ENCODE measurements at places on chromosomes 6 and 20.

GRCh38 chr6:84870672-84871071 lies 106.3 kb upstream of the TBX18 start:
- DNase-seq = no peak

DNA sequence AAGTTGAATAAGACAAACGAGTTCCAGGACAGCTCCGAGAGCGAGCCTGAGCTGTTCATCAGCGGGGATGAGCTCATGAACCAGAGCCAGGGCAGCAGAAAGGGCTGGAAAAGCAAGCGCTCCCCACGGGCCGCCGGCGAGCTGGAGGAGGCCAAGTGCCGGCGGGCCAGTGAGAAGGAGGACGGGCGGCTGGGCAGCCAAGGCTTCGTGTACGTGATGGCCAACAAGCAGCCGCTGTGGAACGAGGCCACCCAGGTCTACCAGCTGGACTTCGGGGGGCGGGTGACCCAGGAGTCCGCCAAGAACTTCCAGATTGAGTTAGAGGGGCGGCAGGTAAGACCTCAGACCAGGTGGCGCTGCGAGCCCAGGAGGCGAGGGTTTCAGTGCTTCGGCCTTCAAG lies 56.0 kb upstream of the TMEM181 start:
- DNase-seq = no peak

DNA sequence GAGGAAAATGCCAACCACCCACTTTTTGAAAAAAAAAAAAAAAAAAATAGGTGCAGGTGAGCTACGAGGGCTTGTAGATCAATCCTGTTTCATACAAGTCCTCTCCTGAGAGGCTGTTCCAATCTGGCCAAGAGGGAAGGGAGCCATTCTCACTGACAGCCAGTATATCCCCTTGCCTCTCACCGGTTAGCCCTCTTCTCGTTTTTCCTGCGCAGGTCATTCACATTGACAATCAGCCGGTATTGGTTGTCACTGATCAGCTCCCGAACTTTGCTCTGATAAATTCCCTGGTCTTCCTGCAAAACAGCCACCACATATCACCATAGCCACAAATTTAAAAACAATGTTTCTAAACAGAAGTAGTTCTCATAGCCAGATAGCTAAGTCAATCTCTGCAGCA lies 1.4 kb downstream of the MCM3 start:
- no peak for DNase-seq

- DNase-seq = no peak
These were observed 92.4 kb downstream of the NCR2 start for GRCh38 chr6:41427642-41428335.

- no peak for DNase-seq
These were observed 4.1 kb downstream of the GUCA1B start for GRCh38 chr6:42190554-42191183.

GRCh38 chr6:53437557-53438202 lies 88.9 kb upstream of the ELOVL5 start:
- no peak for DNase-seq

GRCh38 chr6:169654598-169655391 lies 47.0 kb downstream of the WDR27 start:
- DNase-seq = peak; percentile 7

DNA sequence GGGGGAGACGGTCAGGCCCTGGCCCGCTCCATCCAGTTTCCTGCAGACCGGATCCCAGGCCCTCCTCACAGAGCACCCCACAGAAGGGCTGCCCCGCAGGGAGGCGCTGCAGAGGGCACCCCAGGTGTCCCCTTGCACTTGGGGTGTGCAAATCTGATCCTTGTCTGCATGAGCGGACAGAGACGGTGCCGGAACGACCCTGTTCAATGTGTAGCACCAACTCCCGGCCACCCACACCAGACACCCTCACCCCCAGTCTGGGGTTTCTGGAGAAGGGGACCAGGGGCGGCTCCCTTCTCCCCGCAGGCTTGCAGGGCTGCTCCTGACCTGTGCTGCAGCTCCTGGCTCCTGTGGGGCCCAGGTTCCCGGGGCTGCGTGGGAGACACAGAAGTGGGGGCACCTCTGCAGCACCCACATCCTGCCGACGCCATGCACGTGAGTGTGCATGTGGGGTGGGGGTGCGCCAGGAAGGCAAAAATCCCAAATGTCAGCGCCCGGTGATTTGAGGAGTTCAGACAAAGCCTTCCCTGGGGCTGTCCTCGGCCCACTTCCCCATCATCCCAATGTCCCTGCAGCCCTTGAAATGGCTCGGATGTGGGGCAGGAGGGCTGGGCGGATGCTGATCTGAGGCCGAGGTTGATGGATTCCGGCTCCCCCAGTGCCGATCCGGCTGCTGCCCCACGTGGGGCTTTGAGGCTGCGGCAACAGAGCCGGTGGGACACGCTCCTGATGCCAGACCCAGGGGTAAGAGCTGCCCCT lies 85.3 kb upstream of the BHLHE23 start:
- DNase-seq = no peak

DNA sequence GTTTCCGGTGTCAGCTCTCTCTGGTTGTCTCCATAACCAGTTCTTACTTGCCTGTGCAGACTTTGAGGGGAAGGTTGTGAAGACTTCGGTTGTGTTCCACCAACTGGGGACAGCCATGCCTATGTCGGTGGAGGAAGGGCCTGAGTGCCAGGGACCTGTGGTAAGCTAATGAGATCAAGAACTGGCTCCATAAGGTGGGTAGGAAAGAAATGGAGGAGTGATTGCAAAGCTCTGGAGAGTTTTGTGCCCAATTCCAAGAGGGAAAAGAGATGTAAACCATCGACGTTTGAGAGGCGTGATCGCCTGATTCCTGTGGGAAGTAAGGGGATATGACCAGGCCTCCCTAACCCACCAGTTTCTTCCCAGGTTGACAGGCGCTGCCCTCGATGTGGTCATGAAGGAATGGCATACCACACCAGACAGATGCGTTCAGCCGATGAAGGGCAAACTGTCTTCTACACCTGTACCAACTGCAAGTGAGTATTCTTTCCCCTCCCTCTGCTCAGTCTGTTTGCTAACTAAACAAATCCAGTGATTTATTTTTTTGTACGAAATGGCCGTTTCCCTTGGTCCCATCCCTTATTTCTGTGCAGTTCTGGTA lies 893 bp downstream of the POLR1H start:
- DNase-seq = no peak

- no peak for DNase-seq
These were observed 48.7 kb downstream of the AKIRIN2 start for GRCh38 chr6:87653074-87653962.

- no peak for DNase-seq
These were observed 53.1 kb upstream of the SAYSD1 start for GRCh38 chr6:39167866-39168625.

DNA sequence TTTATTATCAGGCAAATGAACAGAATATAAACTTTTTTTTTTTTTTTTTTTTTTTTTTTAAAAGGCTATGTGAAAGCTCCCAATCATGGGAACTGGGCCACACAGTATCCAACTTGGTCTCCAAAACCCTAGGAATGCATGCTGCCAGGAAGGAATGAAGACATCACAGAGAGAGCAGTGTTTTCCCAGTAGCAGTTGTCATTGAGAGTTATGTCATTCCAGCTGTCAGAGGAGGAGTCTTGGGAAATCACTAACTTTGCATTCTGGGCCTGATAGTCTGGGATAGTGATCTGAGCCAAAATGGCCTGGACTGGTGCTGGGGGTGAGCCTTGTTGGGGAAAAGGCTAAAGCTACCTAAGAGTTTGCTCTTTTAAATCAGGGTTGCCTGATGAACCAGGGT lies 231.3 kb upstream of the MAP3K7 start:
- no peak for DNase-seq

GRCh38 chr6:36924778-36925374 lies 29.7 kb upstream of the PI16 start:
- DNase-seq = no peak

- no peak for DNase-seq
These were observed 14.1 kb upstream of the CPNE5 start for GRCh38 chr6:36853325-36853724.

GRCh38 chr6:170248111-170248805 lies 42.6 kb downstream of the DLL1 start:
- no peak for DNase-seq

DNA sequence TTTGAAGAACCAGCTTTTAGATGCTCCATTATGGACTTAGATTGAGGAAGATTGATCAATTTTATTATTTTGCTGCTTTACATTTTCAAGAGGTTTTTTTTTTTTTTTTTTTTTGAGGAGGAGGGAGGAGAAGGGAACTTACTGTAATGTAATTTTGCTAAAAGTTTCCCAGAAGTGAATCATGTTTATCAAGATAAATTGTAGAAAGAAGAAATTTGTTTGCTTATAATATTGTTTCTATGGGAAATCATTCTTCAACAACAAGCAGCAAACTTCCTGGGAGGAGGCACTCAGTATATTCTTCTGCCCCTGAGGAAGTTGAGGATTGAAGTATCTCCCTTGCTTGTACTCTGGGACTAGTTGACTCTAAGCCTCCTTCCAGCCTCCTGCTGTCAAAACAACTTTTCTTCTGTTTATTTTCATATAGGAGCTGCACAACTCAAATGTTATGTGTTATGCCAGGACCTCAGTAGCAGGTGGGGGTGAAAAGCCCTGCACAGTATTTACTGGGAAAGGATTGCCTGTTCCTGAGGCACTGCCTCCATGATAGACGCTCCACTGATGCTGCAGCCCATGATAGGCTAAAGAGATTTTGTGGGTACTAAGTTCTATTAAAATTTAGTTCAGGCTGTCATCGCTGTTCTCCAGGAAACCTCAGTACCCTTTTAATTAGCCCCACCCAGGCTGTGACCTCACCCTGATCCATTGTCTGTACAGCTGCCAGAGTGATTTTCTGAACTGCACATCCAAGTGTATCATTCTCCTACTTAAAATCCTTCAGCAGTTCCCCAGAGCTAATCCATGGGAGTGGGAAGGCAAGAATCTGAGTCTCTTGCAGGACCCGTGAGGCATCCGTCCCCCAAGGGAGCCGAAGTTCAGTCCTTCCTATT lies 51.9 kb downstream of the CARMIL1 start:
- no peak for DNase-seq

- DNase-seq = no peak
These were observed 35.1 kb upstream of the HMGA1 start for GRCh38 chr6:34201455-34202107.

DNA sequence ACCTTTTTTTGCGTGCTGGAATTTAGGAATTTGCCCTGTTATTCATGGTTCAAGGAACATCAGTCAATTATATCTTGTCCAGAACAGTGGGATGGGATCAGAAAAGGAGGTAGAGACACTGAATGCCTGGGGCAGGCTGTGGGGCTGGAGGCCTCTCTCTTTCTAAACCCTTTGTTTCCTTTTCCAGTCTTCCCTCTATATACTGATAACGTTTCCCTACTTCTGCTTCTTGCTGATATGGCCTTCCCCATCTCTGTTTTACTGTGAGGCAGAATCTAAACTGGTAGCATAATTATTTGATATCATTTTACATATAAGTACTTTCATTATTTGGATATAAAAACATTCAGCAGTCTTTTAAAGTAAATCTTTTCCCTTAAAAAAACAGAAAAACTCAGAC lies 67.5 kb downstream of the DNAH8 start:
- DNase-seq = no peak
